ENCODE measurements at places on chromosomes 3 and 15. TPM values are rescaled to one million over a fixed set of nuclear protein-coding genes. Genes with fewer than 3 reads are reported as not detected.

Gene TLR9
- 0.54 TPM for total RNA-seq

Gene CASR
- total RNA-seq, result under 0.01 TPM

Gene PRRT3
- total RNA-seq, result 2.6 TPM

GRCh38 chr3:194244167-194244566 lies 107.0 kb downstream of the CPN2 start:
- H3K27ac ChIP-seq, result no peak overlapping the region
- no peaks in the 10 kb centered on the region for H3K36me3 ChIP-seq
- H3K4me3 ChIP-seq, result no peak overlapping the region
- H3K4me1 ChIP-seq, result peaks cover 3% of the 10 kb centered on the region

DNA sequence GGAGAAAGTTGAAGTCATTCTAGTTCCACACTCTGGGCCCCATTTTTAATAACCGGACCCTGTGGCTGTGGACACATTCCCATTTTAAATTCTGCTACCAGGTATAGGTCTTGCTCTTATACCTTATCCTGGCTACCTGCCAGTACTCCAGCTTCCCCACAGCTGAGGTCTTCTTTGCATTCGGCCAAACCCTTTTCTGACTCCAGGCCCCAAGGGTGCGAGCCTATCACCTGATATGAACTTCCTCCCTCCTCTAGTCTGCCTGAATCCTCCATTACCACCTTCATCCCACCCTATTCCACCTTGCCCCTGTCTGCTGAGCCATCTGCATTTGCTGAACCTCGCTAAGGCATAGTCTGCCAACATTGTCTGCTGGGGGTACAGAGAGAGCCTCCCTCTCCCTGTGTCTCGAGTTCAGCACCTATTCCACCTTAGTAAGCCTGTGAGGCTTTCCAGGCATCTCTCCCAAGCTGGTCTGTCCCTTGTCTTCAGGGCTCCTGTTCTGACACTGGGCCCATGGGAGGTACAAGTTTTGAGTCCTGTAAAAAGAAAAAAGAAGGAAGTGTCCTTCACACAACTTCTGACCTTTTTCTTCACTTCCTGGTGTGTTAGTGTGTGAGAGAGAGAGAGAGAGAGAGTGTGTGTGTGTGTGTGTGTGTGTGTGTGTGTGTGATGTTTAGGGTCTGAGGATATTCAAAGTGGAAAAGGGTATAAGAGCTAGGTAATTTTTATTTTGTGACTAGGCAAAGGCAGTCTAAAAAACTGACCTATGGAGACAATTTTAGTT lies 27.0 kb downstream of the PDE8A start:
- peak overlapping the region; percentile 67 for H3K27ac ChIP-seq
- H3K4me3 ChIP-seq, result no peak overlapping the region
- no peaks in the 10 kb centered on the region for H3K27me3 ChIP-seq

DNA sequence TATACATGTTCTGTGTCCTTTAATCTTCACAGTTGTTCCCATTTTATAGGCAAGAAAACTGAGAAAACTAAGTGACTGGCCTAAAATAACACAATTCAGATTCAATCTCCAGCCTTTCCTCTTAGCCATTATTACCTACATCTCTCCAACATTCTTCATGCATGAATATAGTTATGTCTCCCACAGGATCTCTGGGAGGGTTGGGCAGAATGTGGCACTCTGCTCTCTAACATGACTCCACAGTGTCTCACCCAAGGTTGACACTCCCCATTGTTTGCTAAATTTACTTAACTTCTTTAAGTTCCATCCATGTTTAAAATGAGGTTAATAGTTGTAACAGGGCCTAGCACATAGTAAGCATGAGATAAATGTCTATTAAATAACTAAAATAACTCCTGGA lies 276.3 kb downstream of the ERC2 start:
- no peaks in the 10 kb centered on the region for H3K36me3 ChIP-seq
- no peaks in the 10 kb centered on the region for H3K27me3 ChIP-seq
- H3K4me1 ChIP-seq, result no peaks in the 10 kb centered on the region

- no peaks in the 10 kb centered on the region for H3K36me3 ChIP-seq
- no peaks in the 10 kb centered on the region for H3K4me1 ChIP-seq
- DNase-seq, result no peak
- no peak overlapping the region for H3K4me3 ChIP-seq
- no peaks in the 10 kb centered on the region for H3K27me3 ChIP-seq
- H3K27ac ChIP-seq, result no peak overlapping the region
These were observed 8.4 kb downstream of the MORC1 start for GRCh38 chr3:109109574-109109973.

DNA sequence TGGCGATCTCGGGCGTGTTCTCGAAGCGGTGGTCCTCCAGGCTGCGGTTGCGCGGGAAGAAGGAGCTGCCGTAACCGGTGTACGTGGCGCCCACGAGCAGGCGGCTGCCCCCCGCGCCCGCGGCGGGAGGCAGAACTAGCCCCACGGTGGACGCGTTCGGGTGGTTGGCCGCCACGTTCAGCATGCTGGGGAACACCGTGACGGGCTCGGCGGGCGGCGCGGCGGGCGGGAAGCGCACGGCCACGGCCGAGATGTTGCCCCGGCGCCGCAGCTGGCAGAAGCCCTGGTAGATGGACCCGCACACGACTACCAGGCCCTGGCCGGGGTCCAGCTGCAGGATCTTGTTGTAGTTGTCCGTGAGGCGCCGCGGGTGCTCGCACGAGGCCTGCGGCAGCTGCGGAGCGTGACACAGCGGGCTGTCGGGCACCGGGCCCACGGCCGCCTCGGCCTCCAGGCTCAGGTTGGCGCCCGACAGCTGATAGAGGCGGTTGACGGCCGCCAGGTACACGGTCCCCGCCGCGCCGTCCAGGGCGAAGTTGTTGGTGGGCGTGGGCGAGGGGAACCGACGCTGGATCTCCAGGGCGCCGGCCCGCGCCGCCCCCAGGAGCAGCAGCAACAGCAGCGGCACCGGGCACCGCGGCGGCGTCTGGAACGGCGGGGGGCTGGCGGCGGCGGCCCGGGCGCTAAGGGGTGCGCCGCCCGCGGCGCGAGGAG lies 397 bp downstream of the PLXND1 start:
- no peaks in the 10 kb centered on the region for H3K27me3 ChIP-seq
- no peaks in the 10 kb centered on the region for H3K36me3 ChIP-seq
- H3K4me3 ChIP-seq, result peak overlapping the region; percentile 58
- H3K27ac ChIP-seq, result peak overlapping the region; percentile 82
- DNase-seq, result no peak
- H3K4me1 ChIP-seq, result no peaks in the 10 kb centered on the region

- no peak for DNase-seq
- no peaks in the 10 kb centered on the region for H3K27me3 ChIP-seq
- H3K27ac ChIP-seq, result no peak overlapping the region
These were observed 49.6 kb downstream of the SMAD3 start for GRCh38 chr15:67114846-67115585.

GRCh38 chr3:170589113-170589512 lies 3.2 kb upstream of the SLC7A14 start:
- peaks cover 8% of the 10 kb centered on the region for H3K4me1 ChIP-seq
- no peak overlapping the region for H3K27ac ChIP-seq
- peaks cover 28% of the 10 kb centered on the region for H3K27me3 ChIP-seq
- H3K4me3 ChIP-seq, result no peak overlapping the region
- no peaks in the 10 kb centered on the region for H3K36me3 ChIP-seq
- DNase-seq, result no peak

DNA sequence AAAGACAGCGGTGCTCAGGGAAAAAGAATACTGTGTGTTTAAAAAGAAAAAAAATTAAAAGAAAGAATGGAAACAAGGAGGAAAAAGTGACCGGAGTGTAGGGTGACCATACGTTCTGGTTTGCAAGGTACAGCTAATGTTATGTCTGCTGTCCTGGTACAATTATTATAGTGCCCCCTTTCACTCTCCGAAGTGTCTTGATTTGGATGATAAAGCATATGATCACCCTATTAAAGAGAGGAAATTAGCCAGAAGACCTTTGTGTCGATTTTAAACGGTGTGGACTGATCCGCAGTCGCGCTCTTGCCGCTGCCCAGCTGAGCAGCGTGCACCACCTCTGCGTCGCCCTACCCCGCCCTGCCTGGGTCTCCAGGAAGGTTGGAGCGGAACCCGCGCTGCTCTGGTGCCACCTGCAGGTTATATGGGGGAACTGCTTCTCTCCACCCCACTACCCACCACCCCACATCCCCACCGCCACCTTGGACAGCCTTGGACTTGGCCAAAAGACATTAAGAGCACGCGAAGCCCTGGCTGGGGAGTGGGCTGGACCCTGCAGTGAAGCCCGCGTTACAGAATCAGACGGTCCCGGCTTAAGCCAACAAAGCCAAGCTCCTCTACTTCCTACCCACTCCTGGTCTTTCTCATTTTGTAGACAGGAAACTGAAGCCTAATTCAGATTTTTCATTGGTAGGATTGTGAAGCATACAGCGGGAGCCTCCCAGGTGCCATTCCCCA lies 41.2 kb upstream of the UBE2Q2 start:
- H3K27me3 ChIP-seq, result peaks cover 20% of the 10 kb centered on the region
- no peak overlapping the region for H3K27ac ChIP-seq
- no peak overlapping the region for H3K4me3 ChIP-seq
- peak; percentile 90 for DNase-seq
- no peaks in the 10 kb centered on the region for H3K36me3 ChIP-seq
- no peaks in the 10 kb centered on the region for H3K4me1 ChIP-seq

- peak overlapping the region; percentile 96 for H3K27ac ChIP-seq
- H3K27me3 ChIP-seq, result no peaks in the 10 kb centered on the region
- H3K36me3 ChIP-seq, result peaks cover 28% of the 10 kb centered on the region
- DNase-seq, result no peak
- H3K4me1 ChIP-seq, result peaks cover 42% of the 10 kb centered on the region
These were observed 648 bp downstream of the CYB561D2 start for GRCh38 chr3:50351323-50351697.
